Daoy (cell line): ENCODE measurements at places on chromosomes 1 and 21. TPM values are rescaled to one million over a fixed set of nuclear protein-coding genes. Genes with fewer than 3 reads are reported as not detected.
A peak's percentile ranks its signal among the peaks of the same experiment; 100 is the strongest.

- DNase-seq: peak; percentile 56
Observed at GRCh38 chr1:26602378-26602959, 72.9 kb downstream of the RPS6KA1 start.

- no peak for DNase-seq
Observed at GRCh38 chr1:226355669-226356551, 46.9 kb upstream of the LIN9 start.

DNA sequence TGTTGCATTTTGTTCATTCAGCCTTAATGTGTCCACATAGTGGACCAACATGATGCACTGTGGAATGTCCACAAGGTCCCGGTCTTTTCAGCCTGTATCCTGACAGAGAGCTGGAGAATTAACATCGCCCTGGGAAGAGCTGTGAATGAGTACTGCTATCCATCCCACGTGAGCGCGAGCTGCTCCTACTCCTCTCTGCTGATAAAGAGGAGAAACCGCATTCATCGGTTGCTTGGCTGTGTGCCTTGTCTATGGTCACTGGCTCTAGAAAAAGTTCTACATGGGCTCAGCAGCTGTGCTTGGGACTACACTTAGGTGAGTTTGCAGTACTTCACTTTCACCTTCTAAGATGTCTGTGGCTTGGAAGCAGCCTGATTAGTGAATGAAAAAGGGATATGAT, 31.1 kb upstream of the IGSF5 start:
- DNase-seq: no peak

- DNase-seq: peak; percentile 93
Observed at GRCh38 chr1:182185842-182186756, 124.6 kb upstream of the ZNF648 start.

GRCh38 chr1:99228153-99228552, 36.1 kb upstream of the PLPPR4 start:
- DNase-seq: no peak

GRCh38 chr1:157992031-157992832, 1.2 kb upstream of the KIRREL1 start:
- DNase-seq: peak; percentile 67

DNA sequence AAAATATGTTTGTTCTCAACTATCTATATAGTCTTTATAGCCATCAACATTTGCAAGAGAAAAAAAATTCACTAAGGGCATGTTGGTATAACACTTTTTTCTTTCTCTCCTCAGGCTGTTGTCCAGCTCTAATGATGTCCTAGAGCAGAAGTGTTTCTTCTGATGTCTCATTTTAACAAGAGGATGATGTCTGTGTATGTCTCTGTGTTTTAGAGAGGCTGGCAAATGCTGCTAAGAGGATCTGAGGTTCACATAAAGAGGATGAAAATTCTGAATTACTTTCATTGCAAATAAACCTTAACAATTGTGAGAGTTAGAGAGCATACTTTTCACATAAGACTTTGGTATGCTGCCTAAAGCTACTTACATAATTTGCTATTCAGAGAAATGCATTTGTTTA, 2.6 kb upstream of the BRINP3 start:
- DNase-seq: no peak

DNA sequence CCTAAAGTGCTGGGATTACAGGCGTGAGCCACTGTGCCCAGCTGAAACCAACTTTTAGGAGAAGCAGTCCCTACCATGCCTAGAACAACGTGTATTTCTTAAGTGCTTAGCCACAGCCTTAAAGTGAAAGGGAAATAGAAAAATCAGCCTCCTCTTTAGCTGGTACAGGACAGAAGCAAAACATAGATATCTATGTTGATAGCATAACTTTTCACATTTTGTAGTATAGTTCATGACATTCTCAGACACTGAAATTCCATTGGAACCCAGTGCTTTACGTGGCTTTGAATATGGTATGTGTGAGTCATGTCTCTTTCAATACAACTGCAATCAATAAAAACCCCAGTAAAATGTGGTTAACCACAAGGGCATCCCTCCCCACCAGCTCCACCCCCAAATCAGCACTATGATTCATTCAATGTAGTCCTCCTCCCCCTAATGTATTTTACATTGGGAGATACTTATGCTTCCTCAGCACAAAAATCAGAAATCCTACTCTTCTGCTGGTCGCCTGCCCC, 32.1 kb downstream of the TGFB2 start:
- DNase-seq: peak; percentile 93

DNA sequence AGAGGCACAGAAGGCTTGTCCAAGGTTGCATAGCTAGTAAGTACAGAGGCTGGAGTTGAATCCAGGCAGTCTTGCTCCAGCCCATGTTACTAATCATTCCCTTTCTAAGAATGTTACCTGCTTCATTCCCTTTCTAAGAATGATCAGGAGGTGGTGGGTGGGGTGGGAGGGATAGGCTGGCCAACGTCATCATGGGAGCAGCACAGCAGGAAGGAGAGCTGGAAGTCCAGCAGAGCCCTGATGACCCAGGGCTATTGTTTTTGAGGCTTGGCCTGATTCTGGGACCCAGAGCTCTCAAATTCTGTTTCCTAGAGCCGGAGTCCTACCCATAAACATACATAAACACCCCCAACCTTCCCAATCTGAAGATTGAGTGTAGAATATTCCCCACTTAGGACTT, 11.8 kb upstream of the CSF1 start:
- DNase-seq: no peak

- DNase-seq: peak; percentile 98
Observed at GRCh38 chr1:24266398-24266941, 52.7 kb upstream of the GRHL3 start.

DNA sequence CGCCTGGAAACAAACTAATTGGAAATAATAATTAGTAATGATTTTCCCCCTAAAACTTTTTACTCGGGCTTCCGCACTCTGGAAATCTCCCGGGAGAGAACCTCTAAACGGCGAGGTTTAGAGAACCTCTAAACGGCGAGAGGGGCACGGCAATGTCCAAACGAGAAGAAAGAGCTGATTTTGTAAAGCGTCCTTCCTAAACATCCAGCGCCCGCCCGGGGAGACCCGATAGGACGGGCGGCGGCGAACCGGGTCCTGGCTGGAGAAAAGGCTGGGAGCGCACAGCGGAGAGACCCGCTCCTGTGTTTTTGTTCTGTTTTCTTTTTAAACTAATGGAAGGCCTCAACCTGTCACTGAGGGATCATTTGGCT, 1.6 kb downstream of the PAX7 start:
- DNase-seq: no peak

- DNase-seq: no peak
Observed at GRCh38 chr1:205589046-205589445, 42.8 kb downstream of the ELK4 start.

DNA sequence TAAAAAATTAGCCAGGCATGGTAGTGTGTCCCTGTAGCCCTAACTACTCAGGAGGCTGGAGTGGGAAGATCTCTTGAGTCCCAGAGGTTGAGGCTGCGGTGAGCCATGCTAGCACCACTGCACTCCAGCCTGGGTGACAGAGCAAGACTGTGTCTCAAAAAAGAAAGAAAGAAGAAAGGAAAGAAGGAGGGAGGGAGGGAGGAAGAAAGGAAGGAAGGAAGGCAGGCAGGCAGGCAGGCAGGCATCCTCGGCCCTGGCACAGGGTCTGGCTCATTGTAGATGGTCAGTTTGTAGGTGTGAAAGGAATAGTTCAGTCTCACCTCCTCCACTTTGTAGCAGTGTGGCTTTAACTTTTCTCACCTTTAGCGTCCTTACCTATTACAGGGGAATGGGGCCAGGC, 25.0 kb downstream of the NAV1 start:
- no peak for DNase-seq

GRCh38 chr1:24909388-24909898, 20.6 kb downstream of the RUNX3 start:
- DNase-seq: no peak

DNA sequence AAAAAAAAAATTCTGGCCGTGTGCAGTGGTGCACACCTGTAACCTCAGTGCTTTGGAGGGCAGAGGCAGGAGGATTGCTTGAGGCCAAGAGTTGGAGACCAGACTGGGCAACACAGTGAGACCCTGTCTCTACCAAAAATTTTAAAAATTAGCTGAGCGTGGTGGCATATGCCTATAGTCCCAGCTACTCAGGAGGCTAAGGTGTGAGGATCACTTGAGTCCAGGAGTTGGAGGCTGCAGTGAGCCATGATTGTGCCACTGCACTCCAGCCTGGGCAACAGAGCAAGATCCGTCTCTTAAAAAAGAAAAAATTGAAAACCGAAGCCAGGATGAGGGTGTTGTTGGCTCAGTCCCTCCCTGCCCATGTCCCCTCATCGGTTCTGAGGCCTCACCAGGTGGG, 55.9 kb upstream of the PAX7 start:
- no peak for DNase-seq

DNA sequence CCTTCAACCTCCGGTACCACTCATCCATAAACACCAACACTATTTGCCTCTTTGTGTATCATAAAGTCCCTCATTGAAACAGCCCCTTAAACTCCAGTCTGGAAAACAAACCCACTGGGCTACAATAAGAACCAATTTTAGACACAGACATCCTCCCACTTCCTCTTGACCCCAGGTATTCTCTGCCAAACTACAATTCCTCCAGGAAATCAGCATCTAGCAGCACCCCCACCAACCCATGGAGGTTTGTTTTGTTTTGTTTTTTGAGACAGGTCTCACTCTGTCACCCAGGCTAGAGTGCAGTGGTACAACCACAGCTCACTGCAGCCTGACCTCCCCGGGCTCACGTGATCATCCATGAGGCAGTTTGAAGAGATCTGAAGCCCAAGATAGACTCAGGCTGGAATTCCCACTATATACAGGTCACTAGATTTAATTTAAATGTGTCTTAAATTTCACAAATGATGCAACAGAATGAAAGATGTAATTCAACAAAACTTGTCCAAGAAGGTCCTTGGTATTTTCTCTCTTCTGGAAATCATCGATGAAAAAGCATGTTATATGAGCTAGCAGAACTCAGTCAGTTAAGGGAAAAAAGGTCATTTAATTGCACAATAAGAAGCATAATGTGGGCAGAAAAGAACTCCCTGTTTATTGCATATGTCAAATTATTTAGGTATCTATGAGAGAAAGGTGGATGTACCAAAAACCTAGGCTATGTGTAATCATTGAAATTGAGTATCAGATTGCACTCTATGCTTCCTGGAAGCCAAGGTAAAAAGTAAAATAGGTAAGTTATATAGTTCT, 30.3 kb downstream of the TCP10L start:
- DNase-seq: no peak

DNA sequence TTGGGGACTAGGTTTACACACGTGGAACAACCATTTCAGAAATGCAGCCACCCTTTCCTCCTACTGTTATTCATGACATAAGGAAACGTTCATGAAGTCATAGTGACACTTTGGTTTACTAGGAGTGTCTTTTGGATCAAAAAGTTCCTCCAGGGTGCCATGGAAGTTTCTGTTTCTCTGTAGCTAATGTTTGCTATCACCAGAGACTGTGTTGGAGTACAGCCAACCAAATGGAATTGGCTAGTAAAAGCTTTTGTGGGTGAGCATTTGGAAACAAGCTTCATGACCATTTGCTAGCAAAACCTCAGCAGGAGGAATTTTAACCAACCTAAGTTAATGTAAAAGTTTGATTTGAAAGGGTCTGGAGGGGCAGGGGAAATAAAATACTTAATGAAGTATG, 43.9 kb upstream of the ADGRL2 start:
- DNase-seq: no peak

KCNH1 gene
- total RNA-seq: 2.9 and 3.0 TPM in 2 replicates

NUDT4B gene
- 5.7 and 30.9 TPM in 2 replicates for total RNA-seq

WASF2 gene
- total RNA-seq: 11.1 and 12.3 TPM in 2 replicates

TRMT13 gene
- total RNA-seq: 18.2 and 49.1 TPM in 2 replicates

RLF gene
- total RNA-seq: 10.0 and 15.8 TPM in 2 replicates
